Cardiac septum (tissue), 1 donor: ENCODE measurements at places on chromosomes 1 and 21.

GRCh38 chr1:97925151-97925550 is 4.3 kb upstream of the DPYD start:
- DNase-seq: no peak

DNA sequence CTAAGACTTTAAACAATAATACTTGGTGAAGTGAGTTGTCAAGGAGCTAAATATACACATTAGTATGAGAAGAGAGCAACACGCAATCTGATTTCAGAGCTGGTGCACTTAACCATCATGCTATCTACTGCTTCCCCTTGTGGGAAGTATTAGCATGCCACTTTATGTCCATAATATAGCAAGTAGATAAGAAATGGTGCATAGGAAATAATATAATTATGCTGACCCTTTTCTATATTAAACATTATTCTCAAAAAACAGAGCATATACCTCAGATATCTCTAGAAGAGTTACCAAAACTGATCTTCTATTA is 63.4 kb downstream of the MAGI3 start:
- DNase-seq: no peak

GRCh38 chr1:62286786-62287224 is 32.4 kb downstream of the KANK4 start:
- no peak for DNase-seq

- no peak for DNase-seq
Measured at GRCh38 chr1:226453015-226453704, 45.3 kb upstream of the PARP1 start.

GRCh38 chr1:168991667-168992475 is 114.6 kb upstream of the ATP1B1 start:
- no peak for DNase-seq
